ENCODE measurements at places on chromosomes 1 and 21.

DNA sequence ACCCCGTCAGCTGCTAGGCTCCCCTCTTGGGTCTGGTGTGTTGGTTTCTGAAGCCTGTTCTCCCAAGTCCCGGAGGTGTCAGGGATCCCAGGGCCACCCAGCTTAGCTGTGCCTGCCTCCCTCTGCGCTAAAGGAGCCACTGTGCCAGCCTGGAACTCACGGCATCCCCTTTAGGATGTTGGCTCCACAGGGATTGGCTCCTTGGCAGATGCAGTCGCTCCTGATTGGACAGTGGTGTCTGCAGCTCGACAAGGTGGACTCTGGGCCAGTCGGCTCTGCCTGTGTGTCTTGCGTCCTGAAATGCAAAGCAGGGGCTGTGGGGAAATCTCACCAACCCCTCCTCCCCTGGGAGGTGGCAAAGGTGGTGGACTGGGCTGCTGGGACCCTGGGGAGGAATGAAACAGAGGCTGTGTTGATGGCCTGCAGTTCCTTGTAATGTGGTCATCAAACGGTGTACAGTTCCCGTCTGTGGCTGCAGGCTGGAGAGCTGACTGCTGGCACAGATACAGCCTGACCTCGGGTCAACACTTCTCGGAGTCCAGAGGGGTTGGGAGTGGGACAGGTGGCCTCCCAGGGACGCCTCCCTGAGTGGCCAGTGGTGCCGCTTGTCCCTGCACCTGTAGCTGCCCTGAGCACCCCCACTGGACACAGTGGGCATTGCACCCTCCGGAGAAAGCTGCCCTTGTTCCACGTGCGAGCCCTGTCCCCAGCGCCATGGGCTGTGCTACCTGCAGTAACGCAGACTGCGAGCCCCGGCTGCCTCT is 11.5 kb upstream of the KCNAB2 start:
- DNase-seq, result peak; percentile 79

DNA sequence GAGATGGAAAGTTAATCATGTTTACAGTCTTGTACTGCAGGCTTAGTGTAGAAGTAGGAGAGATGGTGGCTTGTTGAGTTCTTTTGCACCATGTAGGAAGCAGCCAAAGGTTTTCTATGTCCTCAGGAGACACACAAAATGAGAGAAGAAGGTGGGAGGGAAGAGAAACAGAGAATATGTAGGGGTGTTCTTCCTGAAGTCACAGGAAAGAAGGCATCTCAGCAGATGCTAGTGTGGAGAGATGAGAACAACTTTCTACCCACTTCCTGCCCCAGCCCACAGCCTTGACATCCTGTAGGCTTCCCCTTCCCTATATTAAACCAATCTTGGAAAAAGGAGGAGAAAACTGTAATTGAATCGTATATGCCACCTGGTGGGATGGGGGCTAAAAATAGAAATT is 217.0 kb downstream of the S1PR1 start:
- no peak for DNase-seq

GRCh38 chr1:229412056-229412455 is 21.8 kb downstream of the ACTA1 start:
- DNase-seq, result no peak

- no peak for DNase-seq
These were observed 941 bp upstream of the IFI16 start for GRCh38 chr1:159008744-159009188.
